ENCODE measurements at places on chromosomes 12 and 14. TPM values are rescaled to one million over a fixed set of nuclear protein-coding genes. Genes with fewer than 3 reads are reported as not detected.

HVCN1 gene
- total RNA-seq: 2.9 TPM

CDC42BPB gene
- total RNA-seq: 169 TPM

SLC24A4 gene
- 0.10 TPM for total RNA-seq

CCDC197 gene
- not detected for total RNA-seq

FLRT2 gene
- total RNA-seq: 342 TPM

ISM2 gene
- total RNA-seq: under 0.01 TPM

RAD9B gene
- 0.19 TPM for total RNA-seq

CCND2 gene
- total RNA-seq: 258 TPM
